B cell (primary cell): ENCODE measurements at places on chromosomes 4 and X. TPM values are rescaled to one million over a fixed set of nuclear protein-coding genes. Genes with fewer than 3 reads are reported as not detected.

DNA sequence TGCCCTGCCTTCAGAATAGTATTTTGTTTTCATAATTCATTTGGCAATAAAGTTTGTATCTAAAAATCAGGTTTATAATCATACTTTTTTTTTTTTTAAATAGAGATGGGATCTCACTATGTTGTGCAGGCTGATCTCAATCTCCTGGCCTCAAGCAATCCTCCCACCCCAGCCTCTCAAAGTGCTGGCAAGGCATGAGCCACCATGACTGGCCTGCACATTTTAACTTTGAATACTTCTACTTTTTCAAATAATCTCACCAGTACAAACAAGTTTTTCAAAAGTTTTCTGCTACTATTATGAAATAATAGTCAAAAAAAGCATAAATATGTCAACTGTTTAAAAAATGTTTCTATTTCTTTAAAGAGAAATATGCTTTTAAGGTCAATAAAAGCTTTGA lies 69.6 kb upstream of the GPR34 start:
- H3K36me3 ChIP-seq, result peaks cover 3% of the 10 kb centered on the region
- H3K27ac ChIP-seq, result no peak overlapping the region
- DNase-seq, result no peak
- no peaks in the 10 kb centered on the region for H3K4me1 ChIP-seq

DNA sequence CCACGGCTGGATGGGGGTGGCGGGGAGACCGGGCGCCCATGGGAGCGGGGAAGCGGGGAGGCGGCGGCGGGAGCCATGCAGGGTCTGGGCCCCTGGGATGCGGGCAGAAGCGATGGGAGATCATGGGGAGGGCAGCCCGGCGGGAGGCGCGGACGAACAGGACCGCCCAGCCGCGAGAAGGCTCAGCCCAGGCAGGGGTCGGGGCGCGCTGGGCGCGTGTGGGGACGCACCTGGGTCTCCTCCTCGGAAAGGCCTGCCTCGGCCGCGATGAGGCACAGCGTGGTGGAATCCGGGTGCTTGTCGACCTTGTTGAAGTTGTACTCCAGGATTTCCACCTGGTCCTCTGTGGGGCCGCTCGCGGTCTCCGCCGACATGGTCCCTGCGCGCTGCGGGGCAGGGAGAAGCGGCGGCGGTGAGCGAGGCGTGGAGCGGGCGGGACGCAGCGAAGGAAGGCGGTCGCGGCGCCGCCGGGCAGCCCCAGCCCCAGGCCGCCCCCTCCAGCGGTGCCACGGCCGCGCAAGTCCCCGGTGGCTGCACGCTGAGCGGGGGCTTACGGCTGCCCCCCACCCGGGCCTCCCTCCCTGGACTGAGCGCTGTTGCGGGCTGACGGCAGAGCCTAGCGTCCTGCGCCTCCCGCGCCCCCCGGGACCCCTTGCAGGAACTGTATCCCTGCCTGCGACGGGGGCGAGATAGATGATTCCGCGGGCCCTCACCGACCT lies 25.3 kb downstream of the HOPX start:
- peak overlapping the region; percentile 72 for H3K4me3 ChIP-seq
- peaks cover 47% of the 10 kb centered on the region for H3K4me1 ChIP-seq
- peaks cover 4% of the 10 kb centered on the region for H3K27me3 ChIP-seq

DNA sequence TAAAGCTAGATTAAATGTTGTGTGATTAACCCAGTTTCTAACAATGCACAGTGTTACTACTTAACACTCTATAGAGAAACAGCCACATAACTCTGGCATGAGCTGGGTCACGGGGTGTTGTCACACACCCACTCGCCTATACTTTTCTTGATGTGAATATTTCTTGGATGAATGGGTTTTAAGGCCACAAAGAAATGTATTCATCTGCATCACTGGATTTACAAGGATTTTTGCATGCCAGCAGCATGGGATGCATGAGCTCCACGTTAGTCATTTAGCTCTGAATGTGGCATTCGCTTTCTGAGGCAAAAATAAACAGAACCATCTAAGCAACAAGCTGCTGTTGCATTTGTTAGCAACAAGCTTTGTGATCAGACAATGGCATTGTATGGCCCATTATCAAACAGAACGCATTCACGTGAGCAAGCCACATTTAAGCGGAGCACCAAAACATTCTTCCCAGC lies 89.7 kb downstream of the LRP2BP start:
- H3K27me3 ChIP-seq, result no peaks in the 10 kb centered on the region
- peaks cover 24% of the 10 kb centered on the region for H3K4me1 ChIP-seq
- no peak overlapping the region for H3K4me3 ChIP-seq
- H3K27ac ChIP-seq, result no peak overlapping the region
- peaks cover 3% of the 10 kb centered on the region for H3K36me3 ChIP-seq

- no peak for DNase-seq
- H3K27ac ChIP-seq, result no peak overlapping the region
- no peak overlapping the region for H3K4me3 ChIP-seq
- no peaks in the 10 kb centered on the region for H3K4me1 ChIP-seq
Measured at GRCh38 chr4:6633091-6633906, 7.2 kb upstream of the MRFAP1 start.

DNA sequence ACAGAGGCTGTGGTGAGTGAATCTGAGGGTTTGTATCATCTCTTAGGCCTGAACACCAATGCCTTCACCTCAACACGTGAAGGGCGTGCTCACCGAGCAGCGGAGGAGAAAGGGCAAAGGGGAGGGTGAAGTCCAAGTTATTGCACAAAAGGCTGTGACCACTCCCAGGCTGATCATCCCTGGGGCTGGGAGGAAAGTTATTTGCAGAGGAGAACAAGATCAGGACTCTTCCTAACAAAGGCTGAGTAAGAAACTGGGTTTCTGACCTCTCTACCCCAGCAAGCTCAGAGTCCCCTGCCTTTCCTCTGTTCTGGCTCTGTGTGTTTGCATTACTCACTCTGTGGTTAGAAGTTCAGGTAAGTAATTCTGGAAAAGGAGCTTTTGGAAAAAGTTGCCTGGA lies 366.3 kb upstream of the CXorf51A start:
- H3K27ac ChIP-seq, result no peak overlapping the region
- DNase-seq, result no peak
- no peaks in the 10 kb centered on the region for H3K36me3 ChIP-seq
- H3K4me3 ChIP-seq, result no peak overlapping the region
- no peaks in the 10 kb centered on the region for H3K4me1 ChIP-seq
- H3K27me3 ChIP-seq, result no peaks in the 10 kb centered on the region

DNA sequence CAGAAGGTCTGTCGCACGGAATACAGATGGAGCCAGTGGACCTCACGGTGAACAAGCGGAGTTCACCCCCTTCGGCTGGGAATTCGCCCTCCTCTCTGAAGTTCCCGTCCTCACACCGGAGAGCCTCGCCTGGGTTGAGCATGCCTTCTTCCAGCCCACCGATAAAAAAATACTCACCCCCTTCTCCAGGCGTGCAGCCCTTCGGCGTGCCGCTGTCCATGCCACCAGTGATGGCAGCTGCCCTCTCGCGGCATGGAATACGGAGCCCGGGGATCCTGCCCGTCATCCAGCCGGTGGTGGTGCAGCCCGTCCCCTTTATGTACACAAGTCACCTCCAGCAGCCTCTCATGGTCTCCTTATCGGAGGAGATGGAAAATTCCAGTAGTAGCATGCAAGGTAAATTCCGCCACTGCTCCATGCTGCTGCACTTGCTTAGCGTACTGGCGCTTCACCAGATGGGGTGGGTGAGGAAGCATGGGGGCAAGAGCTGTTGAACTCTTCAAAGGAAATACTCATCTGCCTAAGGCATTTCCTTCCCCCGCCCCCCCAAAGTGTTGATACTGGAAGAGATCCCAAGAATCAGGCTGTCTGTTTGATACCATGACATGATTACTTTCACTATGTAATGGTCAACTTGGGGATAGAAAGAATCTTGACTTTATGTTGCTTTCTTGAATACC lies 24.8 kb downstream of the KLF3 start:
- H3K27me3 ChIP-seq, result no peaks in the 10 kb centered on the region
- H3K4me3 ChIP-seq, result no peak overlapping the region
- no peak for DNase-seq
- H3K36me3 ChIP-seq, result peaks cover 66% of the 10 kb centered on the region
- no peak overlapping the region for H3K27ac ChIP-seq
- no peaks in the 10 kb centered on the region for H3K4me1 ChIP-seq

- no peak for DNase-seq
- H3K36me3 ChIP-seq, result no peaks in the 10 kb centered on the region
- no peaks in the 10 kb centered on the region for H3K27me3 ChIP-seq
Measured at GRCh38 chr4:154507156-154507555, 15.6 kb upstream of the DCHS2 start.

GRCh38 chrX:48498374-48498809 lies 10.4 kb upstream of the PORCN start:
- DNase-seq, result no peak
- no peak overlapping the region for H3K4me3 ChIP-seq
- no peaks in the 10 kb centered on the region for H3K27me3 ChIP-seq
- H3K27ac ChIP-seq, result no peak overlapping the region

DNA sequence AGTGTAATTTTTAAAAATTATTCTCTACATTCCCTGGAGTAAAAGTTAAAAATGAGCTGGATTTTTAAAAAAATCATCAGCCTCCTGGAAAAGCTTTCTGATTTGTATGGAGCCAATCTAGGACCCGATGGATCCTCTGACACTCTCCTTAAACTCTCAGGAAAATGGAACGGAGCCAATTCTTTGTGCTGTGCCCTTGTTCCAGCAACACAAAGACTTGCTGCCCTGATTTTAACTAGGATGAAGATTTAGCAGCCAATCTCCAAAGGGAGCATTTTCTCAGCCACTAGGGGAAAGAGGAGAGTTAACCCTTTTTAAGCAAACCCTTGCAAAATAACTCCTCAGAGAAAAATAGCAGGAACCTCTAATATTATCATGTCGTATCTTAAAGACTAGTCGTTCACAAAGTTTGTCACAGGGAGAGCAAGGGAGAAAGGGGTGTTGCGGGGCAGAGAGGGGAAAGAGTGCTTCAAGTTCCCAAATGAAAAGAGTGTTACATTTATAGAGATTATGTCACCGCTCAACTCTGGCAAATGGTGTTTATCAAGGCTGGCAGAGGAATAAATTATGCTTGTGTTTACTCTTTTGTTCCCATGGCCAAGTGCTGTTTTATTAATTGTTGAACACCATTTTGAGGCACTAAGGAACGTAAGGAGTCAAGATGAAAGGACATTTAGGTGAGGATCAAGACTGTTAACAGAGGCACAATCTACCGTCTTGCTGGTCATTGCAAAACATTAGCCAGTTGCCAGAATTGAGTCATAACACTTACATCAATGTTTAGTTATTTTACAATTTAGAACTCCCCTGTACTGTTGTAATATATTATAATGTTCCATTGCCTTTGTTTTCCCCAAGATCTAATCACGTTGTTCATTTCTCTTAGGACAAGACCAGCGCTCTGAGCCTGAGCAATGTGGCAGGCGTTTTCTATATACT lies 250.7 kb downstream of the THOC2 start:
- no peaks in the 10 kb centered on the region for H3K36me3 ChIP-seq
- H3K27me3 ChIP-seq, result no peaks in the 10 kb centered on the region
- no peaks in the 10 kb centered on the region for H3K4me1 ChIP-seq

DNA sequence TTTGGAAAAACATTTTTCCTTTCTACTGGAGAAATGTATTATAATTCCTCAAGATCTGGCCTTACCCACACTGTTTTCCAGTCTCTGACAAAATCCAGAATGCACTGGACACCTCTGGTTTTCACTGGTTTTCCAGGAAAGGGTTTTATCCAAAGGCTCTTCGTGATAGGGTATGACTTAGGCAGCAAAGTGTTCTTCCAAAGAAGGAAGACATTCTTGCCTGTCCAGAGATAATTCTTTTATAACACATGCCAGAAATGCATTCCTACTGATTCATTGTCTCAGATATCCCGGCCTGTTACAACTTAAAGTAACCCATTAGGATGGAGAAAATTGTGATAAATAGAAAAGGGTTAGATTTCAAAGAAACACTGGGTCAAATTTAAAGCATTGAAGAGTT lies 2343.1 kb downstream of the PCDH7 start:
- H3K27ac ChIP-seq, result no peak overlapping the region
- H3K27me3 ChIP-seq, result no peaks in the 10 kb centered on the region
- no peak overlapping the region for H3K4me3 ChIP-seq
- DNase-seq, result no peak

DNA sequence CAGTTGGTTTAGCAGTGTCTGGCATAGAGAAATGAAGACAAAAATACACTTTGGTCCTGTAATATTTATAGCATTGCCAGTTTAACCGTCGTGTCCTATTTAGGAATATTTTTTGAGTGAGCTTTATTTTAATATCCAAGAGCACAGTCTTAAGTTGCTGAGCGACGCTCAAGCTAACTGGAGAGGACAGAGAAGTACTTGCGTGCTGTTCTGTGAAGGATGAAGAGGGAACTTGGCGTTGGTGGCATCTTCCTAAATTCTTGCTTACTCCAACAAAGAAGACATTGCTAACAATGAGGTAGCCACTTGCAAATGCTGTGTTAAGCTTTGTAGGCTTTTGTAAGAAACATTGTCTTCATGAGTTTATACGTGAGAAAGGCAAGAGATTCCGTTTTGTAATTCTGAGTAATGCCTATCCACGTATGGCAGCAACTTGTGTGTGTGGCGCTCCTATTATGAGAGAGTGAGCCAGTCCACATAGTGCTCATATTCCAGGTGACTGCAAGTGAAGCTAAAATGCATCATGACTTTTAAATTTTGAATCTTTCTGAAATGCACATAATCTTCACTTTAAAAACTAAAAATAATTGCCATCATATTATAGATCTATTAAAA lies 50.6 kb downstream of the SYNPO2 start:
- no peaks in the 10 kb centered on the region for H3K4me1 ChIP-seq
- no peak overlapping the region for H3K27ac ChIP-seq
- H3K27me3 ChIP-seq, result no peaks in the 10 kb centered on the region
- no peaks in the 10 kb centered on the region for H3K36me3 ChIP-seq
- DNase-seq, result no peak

DNA sequence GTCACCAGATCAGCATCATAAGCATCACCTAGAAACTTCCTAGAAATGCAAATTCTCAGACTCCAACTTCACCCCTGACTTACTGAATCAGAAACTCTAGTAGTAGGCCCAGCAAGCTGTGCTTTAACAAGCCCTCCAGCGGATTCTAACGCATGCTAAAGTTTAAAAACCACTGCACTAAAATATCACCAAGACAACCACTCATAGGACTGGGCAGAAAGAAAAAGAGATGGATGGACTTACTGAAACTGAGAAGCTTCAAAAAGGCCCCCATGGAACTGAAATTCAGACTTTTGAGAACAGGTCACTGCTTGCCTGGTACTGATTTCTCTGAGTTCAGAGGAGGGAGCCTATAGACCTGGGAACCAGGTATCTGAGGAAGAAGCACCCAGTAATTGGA lies 40.1 kb downstream of the FAM241A start:
- H3K27ac ChIP-seq, result no peak overlapping the region
- no peaks in the 10 kb centered on the region for H3K4me1 ChIP-seq
- DNase-seq, result no peak

Gene GSX2
- 0.47 and 0.58 TPM in 2 replicates for total RNA-seq

Gene DCAF4L1
- total RNA-seq, result 0.19 and 0.20 TPM in 2 replicates

Gene NAP1L2
- total RNA-seq, result 1.7 and 2.0 TPM in 2 replicates

Gene TRAM1L1
- total RNA-seq, result not detected in 2 replicates

Gene CXXC4
- not detected in 2 replicates for total RNA-seq

Gene MID1
- 0.32 and 0.44 TPM in 2 replicates for total RNA-seq

Gene SLITRK2
- total RNA-seq, result not detected in 2 replicates
